ENCODE measurements at places on chromosomes 2 and 18.
A peak's percentile ranks its signal among the peaks of the same experiment; 100 is the strongest.

DNA sequence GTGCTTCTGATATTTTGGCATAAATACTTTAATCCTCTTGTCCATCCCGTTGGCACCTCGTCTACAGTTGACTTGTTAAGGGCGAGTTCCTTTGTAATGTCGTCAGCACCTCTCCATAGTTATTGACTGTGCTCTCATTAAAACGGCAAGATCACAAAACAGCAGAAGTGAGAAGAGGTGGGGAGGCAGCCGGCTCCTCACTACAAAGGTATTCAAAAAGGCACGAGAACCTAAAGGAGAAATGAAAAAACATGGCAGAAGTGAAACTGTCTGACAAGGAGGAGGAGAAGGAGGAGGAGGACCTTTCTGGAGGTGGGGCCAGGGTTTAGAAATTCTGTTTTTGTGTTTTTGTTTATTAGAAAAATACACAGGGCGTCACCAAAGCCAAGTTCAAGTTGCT lies 235.6 kb downstream of the BCL11A start:
- no peak for DNase-seq

DNA sequence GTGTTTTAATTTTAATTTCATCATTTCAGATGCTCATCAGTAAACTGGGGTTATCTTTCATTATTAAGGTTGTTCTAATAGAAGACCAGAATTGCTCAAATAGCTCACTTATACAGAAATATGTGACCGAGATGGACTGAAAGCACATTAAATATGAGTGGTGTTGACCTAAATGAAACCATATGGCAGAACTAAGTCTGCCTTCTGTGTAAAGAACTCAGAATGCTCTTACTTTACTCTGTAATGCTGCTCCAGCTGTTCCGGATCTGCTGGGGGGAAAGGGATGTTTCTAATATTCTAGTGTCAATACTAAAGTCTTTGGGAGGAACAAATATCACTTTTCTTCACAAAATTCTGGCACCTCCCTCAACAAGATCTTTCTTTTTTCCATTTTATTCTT lies 131.0 kb downstream of the DPP4 start:
- DNase-seq = no peak

GRCh38 chr18:46891742-46892214 lies 25.5 kb downstream of the PIAS2 start:
- no peak for DNase-seq

DNA sequence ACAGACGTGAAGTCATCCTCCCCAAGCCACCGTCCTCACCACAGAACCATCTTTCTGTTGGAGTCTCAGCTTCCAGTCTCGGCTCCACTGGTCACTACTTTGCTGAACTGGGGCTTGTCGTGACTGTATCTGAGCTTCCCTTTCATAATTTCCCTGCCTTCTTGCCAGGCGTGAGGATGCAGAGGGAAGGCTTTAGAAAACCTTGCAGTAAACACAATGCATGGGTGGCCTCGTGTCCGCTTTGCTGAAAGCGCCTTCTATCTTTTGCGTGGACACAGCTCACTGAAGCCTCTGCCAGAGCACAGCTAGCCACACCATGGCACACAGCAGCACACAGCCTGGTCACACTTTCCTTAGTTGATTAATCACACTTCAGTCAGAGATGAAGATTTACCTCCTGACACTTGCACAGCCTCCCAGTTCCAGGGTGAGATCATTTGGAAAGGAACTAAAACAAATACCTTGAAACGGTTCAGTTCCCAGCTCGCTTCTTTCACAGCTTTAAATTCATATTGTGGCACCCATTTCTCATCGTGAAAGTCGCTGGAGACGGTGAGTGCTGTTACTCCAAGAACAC lies 2.8 kb upstream of the GPR45 start:
- no peak for DNase-seq

GRCh38 chr18:23971666-23972230 lies 42.8 kb upstream of the TTC39C start:
- no peak for DNase-seq

- DNase-seq = no peak
Measured at GRCh38 chr18:23573626-23574431, 12.5 kb downstream of the NPC1 start.

DNA sequence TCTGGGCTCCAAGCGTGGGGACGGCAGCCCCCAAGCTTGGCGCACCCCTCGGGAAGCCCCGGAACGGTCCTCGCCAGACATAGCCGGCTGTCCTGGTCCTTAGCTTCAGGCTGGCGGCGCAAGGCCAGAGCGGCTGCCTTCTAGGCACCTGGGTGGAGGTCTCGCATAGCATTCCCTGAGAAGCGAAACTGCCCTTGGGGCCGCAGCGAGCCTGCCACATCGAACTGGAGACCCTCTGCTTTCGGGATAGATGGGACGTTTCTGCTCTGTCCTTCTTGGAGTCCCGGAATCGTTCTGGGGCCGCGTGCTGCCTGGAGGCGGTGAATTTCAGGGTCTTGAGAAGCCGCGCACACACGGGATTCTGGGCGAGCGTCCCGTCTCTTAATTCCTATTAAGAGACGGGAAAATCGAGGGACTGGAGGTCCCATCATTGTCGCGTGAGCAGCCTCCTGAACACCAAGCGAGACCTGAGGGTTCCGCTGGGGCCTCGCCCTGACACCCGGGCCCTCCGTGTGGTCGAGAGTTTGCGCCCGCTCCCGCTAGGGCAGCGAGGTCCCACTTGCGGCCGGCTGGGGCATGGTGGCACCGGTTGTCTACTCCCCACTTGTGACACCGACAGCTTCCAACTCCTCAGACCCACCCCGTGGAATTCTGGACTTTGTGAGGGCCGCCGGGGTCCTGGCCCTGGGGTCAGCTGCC lies 9.7 kb upstream of the EN1 start:
- DNase-seq = no peak

GRCh38 chr18:5585653-5586052 lies 41.9 kb upstream of the EPB41L3 start:
- no peak for DNase-seq

DNA sequence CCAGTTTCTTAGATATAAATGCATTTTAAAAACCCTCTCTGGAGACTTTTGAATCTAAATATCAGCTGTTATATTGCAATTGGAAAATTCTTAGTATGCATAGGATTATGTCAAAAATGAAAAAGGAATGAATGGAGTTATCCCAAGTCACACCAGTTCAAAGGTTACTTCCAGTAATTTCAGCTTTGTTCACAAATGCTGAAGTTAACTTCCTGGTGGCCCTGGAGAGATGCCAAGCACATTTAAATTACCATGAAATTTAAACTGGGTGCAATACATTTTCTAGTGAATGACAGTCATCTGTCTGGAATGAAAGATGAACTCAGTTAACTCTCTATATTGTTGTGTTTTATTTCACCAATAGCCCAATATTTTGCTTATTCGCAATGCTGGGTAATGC lies 753.9 kb downstream of the SUCLG1 start:
- no peak for DNase-seq

- DNase-seq = no peak
Measured at GRCh38 chr18:45569566-45570275, 45.6 kb upstream of the SLC14A2 start.

GRCh38 chr2:67798541-67799160 lies 264.2 kb downstream of the C1D start:
- no peak for DNase-seq

DNA sequence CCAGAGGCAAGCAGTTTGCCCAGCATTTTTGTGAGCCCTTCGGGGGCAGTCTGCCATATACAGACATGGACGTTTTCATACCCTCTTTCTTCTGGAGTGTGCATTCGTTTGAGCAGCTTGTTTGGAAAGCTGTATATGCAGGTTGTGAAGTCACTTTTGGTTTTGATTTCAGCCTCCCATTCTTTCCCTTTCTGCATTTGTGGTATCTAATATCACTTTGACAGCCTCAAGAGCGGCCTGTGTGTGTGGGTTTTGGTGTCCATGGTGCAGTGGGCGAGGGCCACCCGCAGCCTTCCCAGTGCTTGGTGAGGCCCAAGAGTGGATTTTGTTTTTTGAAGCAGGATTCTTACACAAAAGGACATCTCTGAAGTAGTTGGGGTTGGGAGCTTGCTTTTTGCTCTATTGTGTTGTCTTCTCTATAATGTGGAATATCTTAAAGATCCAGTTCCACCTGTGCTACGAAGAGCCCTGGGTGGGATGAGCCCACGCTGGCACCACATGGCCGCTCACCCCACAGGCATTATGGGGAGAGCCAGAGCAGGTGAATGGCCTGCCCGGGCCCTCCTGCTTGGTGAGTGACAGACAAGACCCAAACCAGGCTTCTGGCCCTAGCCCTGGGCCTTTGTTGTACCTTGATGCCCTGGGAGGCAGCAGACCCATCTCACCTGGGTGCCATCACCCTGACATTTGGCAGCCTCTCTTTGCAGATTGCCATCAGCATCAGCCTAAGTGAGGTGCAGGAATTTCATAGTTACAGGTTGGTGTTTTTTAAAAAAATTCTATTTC lies 29.5 kb downstream of the INPP4A start:
- no peak for DNase-seq

DNA sequence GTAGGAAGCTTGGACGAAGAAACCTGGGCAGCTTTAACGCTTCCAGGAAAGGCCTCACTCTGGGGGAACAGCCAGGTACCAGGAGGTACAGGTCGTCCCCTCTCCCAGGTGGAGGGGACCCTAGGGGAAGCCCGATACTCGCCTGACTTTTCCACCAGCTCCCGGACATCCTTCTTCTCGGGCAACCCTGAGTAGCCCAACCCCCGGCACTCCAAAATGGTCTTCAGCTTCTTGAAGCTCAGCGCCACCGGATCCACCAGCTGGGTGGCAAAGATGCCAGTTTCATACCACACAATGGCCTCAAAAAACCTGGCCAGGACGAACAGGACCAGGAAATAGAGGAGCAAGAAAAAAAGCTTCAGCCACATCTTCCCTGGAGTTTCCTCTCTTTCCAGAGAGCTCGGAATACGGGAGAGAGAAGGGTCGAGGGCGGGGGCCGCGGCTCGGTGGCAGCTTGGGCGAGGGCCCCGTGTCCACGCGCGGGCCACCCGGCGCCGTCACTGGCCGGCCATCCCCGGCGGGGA lies 1.1 kb downstream of the RNF103 start:
- DNase-seq = no peak

DNA sequence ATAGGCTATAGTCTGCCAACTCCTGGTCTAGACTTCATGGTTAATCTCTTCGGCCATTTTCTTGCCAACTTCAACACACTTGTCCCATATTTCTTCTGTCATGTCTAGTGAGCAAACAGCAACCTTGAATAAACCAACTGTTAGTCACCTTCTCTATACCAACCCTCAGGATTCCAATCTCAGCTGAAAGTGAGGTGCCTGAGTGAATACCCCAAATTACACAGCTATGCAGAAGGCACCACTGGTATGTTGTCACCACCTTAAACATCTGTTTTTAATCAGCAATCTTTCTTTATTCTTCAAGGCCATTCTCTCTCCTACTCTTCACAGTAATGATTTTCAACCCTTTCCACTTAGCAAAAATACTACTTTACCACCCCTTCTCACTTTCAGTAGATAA lies 39.3 kb downstream of the THOC1 start:
- DNase-seq = no peak

- no peak for DNase-seq
Measured at GRCh38 chr2:109266496-109266895, 137.5 kb downstream of the SH3RF3 start.

GRCh38 chr2:193482557-193482956 lies 1287.8 kb upstream of the TMEFF2 start:
- no peak for DNase-seq

DNA sequence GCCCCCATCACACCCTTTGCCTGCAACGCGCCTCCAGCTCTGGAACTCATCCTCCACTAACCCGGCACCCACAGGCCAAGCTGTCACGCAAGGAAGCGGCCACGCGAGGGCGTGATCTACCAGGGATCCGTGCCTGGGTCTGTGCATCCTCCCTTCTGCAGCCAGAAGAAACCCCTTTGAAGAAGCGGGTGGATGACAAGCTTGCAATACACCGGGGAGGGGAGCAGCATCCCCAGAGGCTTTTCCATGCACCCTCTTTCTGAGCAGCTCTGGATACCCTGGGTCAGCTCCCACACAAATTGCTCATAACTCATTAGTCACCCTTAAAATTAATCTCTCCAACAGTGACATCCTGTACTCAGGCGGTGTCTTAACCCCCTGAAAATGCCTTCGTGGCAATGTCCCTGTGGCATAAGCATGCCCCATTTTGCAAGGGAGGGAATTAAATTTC lies 47.6 kb downstream of the PDCL3 start:
- DNase-seq = peak; percentile 14

DNA sequence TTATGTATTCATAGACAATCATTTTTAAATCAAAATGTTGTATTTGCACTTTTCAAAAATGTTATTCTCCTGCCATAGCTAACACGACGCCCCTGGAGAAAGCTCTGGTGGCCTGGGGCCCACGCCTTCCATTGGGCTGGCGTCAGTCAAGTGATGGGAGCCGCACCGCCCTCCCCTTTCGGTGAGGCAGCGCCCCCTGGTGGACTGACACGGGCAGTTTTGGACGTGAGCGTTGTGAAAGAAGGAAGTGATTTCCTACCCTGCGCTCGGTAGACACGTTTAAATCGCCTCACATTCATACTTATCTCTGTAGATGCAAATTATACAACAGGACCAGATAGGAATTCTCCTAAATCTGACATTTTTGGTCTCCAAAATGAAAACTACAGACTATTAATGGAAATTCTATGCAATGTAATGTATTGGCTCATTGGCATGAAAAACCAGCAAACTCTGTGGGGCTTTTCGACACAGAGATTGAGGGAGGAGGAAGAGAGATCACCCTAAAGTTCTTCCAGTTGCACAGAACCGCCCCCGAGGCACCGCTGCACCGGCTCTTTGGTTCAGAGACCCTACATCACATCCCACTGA lies 326.2 kb upstream of the SOX11 start:
- DNase-seq = no peak

DNA sequence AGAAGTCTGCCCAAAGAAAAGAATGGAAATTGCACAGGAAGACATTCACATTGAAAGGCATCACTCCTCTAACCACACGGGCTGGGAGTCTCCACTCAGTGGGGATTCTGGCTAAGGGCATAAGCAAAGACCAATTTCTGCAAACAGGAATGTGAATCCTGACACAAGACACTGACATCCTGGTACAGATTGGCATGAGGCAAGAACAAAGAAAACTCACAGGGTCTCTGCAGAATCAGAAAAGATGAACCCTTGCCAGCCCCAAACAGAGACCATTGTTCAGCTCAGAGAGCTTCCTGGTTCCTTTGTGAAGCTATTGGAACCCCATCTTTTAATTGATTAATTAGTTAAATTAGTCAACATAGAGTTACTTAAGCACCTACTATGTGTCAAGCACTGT lies 82.3 kb downstream of the UPP2 start:
- peak; percentile 30 for DNase-seq

DNA sequence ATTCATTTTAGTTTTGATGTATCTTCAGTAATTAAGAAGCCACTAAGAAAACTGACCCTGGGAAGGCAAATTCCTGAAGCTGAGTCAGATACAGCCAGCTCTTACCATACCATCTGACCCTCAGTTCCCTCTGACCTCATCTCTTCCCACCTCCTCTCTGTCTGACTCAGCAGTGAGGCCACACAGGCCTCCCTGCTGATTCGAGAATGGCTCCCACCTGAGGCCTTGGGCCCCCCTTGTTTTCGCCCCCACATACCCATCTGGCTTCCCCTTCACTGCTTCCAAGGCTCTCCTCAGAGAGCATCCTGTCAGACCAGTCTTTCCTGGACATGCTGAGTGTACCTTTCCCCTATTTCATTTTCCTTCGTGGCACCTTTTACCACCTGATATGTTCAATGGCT lies 71.0 kb upstream of the CYP1B1 start:
- DNase-seq = no peak

- DNase-seq = no peak
Measured at GRCh38 chr18:8368512-8369217, 240.6 kb upstream of the RAB12 start.

Measured in C1 segment of cervical spinal cord (tissue), 14 donors.